Activated T-helper 1 cell treated with Interleukin-2 at 50 U/mL for 16 hours (primary cell): ENCODE measurements at places on chromosomes 7 and 10.

DNA sequence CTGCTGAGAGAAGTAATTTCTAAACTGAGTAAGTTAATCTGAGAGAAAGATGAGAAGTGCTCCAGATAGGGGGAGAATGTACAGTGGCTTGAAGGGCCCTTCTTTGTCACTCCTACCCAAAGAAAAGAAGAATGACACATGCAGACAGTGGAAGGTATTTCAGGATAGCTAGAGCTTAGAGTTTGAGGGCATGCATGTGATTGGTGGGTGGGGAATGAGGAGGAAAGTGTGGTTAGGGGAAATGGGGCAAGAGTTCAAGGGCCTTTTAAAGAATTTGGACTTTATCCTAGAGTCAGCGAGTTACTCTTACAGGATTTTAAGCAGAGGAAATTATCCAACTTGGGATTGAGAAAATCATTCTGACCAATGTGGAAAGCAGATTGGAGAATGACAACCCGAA, 50.0 kb downstream of the ANLN start:
- no peak for DNase-seq

DNA sequence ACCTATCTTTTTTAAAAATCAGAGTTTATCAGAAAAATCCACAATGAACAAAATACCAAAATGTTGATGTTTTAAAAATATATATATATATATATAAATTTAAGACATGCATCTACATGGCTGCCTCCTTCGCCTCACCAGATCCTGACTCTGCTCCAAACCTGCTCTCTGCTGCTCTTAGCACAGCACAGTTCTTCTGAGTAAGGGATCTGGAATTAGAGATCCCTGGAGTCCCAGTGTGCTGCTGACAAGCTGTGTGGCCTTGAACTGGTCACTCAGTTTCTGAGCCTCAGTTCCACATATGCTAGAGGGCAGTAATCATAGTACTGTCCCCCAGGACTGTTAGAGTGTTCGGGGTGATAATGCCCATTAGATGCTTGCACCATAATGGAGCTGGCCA, 53.1 kb upstream of the AQP1 start:
- DNase-seq = no peak

GRCh38 chr7:525740-526139, 6.1 kb upstream of the PDGFA start:
- no peak for DNase-seq

- no peak for DNase-seq
Observed at GRCh38 chr7:128115336-128115820, 84.1 kb upstream of the LRRC4 start.

GRCh38 chr10:129694691-129695243, 227.7 kb downstream of the MGMT start:
- no peak for DNase-seq

GRCh38 chr7:1404898-1405548, 54.2 kb downstream of the MICALL2 start:
- DNase-seq = no peak

GRCh38 chr7:149006345-149006725, 22.0 kb downstream of the PDIA4 start:
- no peak for DNase-seq

GRCh38 chr10:74022926-74023629, 25.2 kb downstream of the VCL start:
- DNase-seq = no peak

- no peak for DNase-seq
Observed at GRCh38 chr10:56728349-56728748, 367.3 kb upstream of the ZWINT start.

GRCh38 chr10:13340626-13341376, 7.3 kb downstream of the SEPHS1 start:
- no peak for DNase-seq

DNA sequence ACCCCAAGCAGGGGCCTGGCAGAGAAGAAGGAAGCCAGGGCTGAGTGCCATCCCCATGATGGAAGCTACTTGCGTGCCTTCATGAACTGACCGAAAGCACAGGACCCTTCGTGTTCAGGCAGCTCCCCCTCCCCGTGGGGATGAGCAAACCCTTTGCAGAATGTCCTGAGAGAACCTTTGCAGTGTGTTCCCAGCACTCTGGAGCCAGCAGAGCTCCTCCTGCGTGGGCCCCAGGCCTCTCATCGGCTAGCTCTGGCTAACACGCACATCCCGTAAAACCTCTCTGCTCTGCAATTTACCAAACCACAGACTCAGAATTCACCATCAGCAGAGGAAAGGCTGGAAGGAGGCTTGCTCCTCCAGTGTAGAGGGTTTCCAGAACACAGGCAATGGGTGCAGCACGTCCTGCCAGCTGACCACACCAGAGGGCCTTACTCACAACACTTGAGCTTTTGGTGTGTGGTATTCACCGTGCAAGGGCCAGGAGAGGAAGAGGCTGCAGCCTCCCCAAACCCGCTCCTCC, 3.1 kb downstream of the SH3PXD2A start:
- no peak for DNase-seq

DNA sequence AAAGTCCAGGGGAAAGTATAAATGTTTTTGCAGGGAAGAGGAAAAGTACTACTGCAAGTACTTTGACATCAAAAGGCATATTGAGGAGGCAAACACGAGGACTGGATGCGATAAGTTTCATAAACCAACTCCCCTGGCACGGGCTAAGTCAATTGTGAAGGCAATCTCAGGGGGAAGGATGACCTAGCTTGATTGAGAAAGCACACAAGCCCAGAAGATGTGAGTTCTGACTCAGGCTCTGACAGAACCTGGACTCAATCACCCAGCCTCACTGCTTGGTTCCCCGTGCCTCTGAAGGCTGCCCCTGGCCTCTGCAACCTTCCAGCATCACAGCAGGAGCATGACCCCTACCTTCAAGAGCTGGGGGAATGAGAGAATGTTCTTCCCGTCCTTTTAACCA, 93.2 kb upstream of the ZNF438 start:
- DNase-seq = no peak

- DNase-seq = no peak
Observed at GRCh38 chr10:127715782-127716378, 21.1 kb upstream of the FOXI2 start.

GRCh38 chr7:4682621-4683042, 537 bp downstream of the FOXK1 start:
- DNase-seq = peak; percentile 22

- DNase-seq = no peak
Observed at GRCh38 chr7:137547485-137547884, 204.0 kb upstream of the PTN start.

DNA sequence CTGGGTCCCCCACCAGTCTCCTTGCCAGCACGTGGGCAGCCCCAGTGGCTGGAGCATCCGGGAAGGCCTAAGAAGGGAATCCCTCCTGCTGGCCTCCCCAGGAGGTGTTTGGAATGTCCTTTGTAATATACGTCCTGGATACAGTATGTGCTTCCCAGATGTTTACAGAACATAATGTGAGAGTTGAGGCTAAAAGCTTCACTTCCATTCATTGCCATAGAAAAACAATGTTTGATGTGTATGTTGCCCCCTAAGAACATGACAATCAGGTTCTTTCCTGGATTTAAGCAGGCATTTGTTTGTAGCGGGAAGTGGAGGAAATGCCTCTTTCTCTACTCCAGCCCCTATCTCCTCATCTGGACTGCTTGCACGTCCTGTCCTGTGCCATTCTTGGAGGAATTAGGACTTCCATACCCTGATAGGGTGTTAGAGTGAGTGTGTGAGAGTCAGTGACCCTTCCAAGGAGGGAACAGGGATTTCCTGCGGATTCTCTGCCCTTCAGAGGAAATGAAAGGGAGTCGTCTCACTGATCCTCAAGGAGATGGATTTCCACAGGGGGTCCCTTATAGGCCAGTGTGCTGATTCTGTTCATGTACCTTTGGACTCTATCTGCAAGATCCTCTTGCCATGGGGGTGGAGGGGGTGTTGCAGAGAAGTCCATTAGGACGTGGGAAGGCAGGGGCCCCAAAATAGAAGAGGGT, 1.2 kb downstream of the IGFBP1 start:
- no peak for DNase-seq

- no peak for DNase-seq
Observed at GRCh38 chr7:604884-605531, 85.4 kb upstream of the PDGFA start.

GRCh38 chr10:60955957-60956425, 12.0 kb upstream of the RHOBTB1 start:
- no peak for DNase-seq

- no peak for DNase-seq
Observed at GRCh38 chr7:24290004-24290641, 6.1 kb downstream of the NPY start.

GRCh38 chr7:33157781-33158180, 28.4 kb downstream of the BBS9 start:
- DNase-seq = no peak

- no peak for DNase-seq
Observed at GRCh38 chr7:107404740-107405537, 64.9 kb upstream of the GPR22 start.

GRCh38 chr10:124621637-124622036, 122.5 kb downstream of the FAM53B start:
- no peak for DNase-seq

DNA sequence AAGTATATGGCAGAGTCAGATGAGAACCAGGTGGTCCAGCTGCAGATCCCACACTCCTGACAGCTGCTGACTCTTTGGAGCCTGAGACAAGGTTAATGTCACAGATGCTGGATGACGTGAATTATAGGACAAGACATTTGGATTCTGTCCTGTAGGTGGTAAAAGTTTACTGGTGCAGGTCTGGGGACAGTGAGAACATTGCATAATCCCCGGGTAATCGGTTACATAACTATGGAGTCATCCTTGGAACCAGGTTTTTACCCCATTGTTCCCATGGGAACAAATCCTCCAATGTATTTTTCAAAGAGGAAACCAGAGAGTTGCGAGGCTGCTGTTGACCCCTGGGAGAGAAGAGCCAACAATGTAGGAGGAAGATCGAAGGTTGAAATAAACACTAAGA, 27.5 kb upstream of the ZCCHC24 start:
- DNase-seq = no peak

DNA sequence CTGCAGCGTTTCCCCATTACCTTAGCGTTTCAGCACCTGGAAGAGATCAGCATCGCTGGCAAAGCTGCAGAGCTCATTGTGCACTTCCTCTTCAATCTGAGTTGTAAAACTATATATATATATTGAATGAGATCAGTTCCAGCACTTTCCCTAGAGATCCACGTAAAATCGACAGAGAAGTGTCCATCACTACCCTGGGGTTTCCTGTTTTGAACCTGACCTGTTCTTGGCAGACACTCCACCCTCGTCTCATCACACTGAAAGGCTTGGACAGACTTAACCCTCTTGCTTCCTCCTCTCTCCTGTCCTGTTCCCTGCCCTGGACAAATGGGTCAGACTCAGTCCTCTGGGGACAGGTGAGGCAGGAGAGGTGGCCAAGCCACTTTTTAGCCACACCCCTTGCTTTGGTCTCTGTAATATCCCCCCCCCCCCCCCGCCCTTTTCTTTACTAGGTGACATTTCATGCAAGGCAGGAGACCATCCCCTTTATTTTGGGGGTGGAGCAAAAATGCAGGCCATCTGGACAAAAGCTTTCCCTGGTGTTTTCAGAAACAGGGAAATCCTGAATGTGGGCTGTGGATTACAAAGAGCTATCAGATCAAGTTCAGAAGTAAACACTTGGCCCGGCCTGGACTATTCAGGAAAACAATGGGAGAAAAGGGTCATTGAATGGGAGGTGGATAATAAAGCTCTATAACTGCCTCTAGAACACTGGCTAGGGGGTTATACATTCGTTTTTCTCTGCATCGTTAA, 83.7 kb upstream of the KDM7A start:
- no peak for DNase-seq

DNA sequence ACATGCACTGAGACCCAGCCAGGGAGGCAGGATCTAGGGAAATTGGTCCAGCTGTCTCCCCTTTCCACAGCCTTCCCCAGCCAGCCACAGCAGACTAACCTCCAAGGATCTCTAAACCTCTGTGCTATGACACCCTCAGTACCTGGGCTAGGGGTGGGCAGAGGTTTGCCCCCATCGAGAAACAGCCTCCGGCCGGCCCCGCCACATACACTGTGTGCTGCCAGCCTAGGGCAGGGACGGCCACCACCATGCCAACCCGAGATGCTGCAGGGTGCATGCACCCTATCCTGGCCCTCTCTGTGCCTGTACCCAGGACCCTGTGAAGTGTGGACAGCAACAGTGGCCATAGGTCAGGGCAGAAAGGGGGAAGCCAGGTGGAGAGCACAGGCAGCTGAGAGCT, 58.1 kb downstream of the PARP12 start:
- DNase-seq = no peak

DNA sequence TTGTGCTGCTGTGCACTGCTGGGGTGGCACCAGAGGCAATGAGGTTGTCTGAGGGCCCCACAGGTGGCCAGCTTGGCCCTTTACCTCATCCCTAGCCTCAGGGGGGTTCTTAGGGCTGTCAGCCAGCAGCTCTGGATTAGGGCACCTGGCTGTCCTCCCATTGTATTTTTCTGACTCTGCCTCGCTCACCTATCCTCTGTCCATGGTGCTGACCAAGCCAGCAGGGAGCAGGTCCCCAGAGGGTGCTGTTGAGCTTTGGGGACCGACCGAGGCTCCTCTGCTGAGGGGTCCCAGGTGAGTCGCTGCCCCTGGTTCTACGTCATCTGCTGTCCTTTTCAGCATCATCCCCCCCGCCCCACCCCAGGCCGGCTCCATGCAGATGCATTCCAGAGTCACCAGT, 32.1 kb upstream of the ZNF735 start:
- DNase-seq = no peak

GRCh38 chr10:69492746-69493462, 41.6 kb downstream of the TSPAN15 start:
- no peak for DNase-seq

GRCh38 chr7:51126324-51126723, 190.3 kb downstream of the COBL start:
- DNase-seq = no peak

- no peak for DNase-seq
Observed at GRCh38 chr7:42832667-42833066, 79.2 kb downstream of the C7orf25 start.

DNA sequence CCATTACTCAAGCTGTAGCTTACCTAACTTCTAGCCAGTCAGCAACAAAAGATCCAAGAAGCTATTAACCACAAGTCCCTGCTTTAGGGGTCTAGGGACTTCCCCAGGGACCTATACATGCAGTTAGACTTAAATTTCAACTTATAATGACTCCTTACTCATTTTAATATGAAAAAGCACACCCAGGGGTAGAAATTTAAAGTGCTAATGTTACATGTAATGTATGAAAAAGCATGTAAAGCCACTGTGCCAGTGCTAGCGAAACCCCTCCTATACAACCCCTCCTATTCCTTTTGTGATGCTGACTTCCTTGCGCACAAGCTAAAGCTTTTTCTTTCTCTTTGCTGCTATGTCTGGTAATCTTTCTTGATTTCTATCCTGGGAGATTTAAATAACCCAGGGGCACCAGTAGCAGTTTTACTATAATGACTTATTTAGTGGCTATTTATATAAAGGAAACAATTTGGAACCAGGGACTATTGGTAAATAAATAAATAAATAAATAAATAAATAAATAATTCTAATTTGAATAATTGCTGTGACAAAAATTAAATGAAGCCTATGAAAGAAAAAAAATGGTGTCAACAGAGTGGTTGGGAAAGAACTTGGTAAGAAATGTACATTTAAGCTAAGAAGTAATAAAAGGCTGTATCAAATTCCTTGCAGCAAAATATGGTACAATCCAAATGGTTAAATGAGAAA, 110.5 kb upstream of the MAGI2 start:
- DNase-seq = no peak
